ENCODE measurements at places on chromosomes 5 and 9.

DNA sequence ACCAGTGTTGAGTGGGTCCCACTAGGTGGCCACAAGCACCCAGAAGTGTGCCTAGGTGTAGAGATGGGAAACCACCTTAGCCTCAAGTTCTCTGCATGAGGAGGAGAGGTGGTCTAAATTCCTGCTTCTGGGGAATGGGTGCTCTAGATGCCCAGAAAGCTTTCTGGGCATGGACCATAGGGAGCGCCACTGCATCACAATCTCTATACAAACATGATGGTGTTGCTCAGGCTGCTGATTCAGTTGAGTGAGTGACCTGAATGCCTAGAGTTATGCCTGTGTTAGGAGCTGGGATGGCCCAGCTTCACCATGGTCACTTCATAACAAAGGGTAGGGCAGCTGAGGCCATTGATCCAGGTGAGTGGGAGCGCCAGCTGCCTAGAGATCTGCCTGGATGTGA, 667.9 kb upstream of the ARRDC3 start:
- no peak for DNase-seq

GRCh38 chr5:28766565-28767158, 1728.3 kb upstream of the CDH9 start:
- DNase-seq, result peak; percentile 24

DNA sequence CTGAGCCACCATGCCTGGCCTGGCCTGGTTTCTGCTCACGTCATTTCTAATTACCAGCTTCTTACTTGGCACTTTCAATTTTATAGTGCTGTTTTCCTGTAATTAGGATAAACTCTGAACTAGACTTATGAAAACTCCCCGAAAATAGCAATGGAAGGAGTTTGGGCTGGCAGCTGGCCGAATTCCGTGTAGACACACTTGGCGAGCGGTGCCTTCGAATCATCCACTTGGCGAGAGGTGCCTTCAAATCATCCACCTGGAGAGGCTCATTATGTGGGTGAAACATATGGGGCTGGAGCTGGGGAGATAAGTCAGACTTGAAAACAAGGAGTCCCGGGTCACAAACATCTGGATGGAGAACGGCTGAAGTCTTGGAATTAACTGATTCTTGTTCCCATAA, 203.7 kb downstream of the ROR2 start:
- no peak for DNase-seq

GRCh38 chr9:89413963-89414638, 83.8 kb downstream of the SEMA4D start:
- DNase-seq, result no peak

DNA sequence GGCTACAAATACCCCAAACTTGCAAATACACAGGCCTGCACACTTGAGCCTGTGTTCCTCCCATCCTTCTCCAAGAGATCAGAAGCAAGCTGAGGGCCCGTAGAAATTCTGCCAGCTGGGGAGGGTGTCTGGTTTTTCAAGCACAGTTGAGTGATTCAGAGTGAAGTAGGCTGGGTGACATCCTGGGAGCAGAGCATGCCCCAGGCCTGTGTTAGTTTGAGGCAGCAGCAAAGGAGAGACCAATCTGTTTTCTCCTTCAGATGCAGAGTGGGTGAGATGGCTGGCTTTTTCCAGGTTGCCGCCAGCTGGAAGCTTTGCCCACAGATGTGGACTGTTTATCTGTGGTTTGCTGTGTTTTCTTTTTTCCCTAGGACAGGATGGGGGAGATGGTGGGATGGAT, 63.1 kb downstream of the RCL1 start:
- DNase-seq, result peak; percentile 25

GRCh38 chr9:105928416-105928815, 234.1 kb downstream of the TMEM38B start:
- no peak for DNase-seq

GRCh38 chr5:32754284-32754683, 43.2 kb downstream of the NPR3 start:
- DNase-seq, result no peak

GRCh38 chr9:134325096-134325812, 1.0 kb upstream of the RXRA start:
- peak; percentile 74 for DNase-seq

DNA sequence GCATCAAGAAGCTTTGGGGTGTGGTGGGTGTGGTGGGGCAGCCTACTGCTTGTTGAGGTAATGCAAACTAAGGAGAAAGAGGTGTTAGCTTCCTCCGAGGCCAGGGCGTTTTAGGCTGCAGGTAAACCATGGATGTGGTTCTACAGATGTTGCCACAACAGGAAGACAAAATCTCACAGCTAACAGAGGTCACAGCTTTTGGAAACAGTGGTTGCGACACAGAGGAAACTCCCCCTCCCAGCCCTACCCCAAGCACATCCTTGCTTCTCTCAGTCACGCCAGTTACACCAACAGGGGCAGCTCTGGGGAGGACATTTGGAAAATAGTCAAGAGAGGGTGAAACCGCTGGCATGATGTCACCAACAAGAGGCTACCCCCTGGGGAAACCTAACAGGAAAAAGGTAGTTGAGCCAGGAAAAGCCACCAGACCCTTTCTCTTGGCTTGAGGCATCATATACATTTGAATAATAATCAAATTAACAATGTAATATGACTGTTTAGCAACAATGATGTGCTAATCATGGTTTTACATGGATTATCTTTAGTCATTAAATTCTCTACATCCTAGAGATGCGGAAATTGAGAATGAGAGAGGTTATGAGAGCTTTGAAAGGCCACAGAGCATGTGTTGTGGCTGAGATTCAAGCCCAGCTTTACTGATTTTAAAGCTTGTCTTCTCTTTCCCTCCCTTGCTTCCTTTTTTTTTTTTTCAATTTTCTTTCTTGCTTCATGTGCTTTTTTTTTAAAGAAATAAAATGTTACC, 82.2 kb upstream of the IL12B start:
- DNase-seq, result peak; percentile 9

GRCh38 chr9:5112109-5112592, 73.3 kb downstream of the INSL6 start:
- DNase-seq, result no peak

GRCh38 chr5:139817362-139817761, 21.8 kb downstream of the PSD2 start:
- DNase-seq, result no peak

DNA sequence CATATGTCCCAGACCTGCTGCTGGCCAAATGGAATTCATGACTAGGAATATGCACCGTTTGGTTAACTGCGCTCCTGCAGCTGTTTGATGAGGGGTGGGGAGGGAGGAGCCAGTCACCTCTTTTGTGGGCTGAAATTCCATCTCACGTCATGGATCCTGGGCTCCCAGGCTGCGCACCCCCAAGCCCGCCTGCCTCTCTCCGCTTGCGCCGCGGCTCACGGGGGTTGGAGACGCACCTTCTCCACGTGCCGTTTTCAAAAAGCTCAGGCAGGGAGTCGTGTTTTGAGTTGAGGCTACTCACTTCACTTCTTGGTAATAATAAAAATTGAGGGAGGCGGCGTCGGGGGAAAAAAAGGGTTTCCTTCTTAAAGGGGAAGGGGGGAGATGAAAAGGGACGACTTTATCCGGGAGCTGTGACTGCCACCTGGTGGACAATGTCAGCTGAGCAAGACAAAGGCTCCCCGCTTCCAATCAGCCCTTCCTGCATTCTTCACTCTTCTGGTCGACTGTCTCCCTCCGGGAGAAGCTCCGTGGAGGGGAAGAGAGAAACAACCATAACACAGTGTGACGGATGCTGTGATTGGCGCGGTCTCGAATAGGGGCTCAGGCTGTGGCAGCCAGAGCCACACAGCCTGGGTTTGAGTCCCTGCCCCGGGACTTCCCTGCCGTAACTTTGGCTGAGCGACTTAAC, 15.9 kb upstream of the C5orf47 start:
- DNase-seq, result peak; percentile 54

GRCh38 chr9:135587658-135588057, 26.1 kb downstream of the PAEP start:
- no peak for DNase-seq

DNA sequence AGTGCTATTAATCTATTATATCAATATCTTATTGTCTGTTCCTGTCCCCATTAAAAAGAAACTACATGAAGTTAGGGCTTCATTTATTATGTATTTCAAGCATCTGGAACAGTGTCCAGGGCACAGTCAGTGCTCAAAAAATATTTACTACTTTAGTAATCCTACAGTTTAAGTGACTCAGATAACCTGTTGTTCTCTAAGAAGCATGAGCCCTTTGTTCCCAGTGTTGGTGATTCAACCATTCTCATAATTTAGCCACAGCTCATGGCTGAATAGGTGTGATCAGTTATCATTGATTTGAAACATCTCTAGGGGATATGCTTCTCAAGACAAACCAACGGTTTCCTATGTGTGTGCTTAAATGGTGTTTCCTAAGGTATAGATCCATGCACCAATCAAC, 292.7 kb downstream of the TMEM167A start:
- DNase-seq, result peak; percentile 62

DNA sequence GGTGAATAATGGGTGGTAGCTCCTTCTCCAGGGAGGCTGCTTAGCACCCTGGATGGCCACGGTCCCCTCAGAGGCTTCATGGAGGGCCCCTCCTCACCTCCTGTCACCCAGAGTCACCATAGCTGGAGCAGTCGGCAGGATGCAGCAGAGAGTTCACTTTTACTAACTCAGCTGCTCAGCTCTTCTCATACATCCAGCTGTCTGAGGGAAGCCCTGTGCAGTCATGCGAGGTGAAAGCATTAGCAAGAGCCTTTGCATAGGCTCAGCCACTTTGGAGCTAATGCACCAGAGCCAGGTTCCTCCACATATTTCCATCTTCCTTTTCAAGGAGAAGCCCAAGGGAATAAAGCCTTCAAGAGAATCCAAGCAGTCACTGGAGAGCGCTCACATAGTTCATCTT, 499.2 kb downstream of the BNC2 start:
- no peak for DNase-seq

- DNase-seq, result no peak
Observed at GRCh38 chr5:10319202-10319851, 11.6 kb upstream of the CMBL start.

DNA sequence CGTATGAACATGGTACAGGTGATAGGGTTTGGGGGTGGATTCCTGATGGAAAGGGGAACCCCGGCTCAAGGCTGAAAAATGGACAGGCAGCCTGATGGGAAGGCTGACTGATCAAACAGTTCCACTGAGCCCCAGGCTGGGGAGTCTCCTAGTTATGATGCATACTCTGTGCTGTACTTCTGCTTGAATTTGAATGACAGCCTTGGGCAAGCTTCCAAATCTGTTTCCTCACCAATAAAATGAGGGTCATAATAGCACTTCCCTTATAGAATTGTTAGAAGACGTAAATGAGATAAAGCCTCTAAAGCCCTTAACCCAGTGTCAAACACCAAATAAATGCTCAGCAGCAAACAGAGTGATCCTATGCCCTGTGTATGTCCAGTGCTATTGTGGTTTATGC, 478.5 kb upstream of the DMAC1 start:
- no peak for DNase-seq

GRCh38 chr9:124347206-124347967, 67.9 kb downstream of the PSMB7 start:
- no peak for DNase-seq

GRCh38 chr5:95866435-95867040, 44.0 kb upstream of the GLRX start:
- DNase-seq, result peak; percentile 65

- DNase-seq, result no peak
Observed at GRCh38 chr5:38758774-38759600, 86.8 kb upstream of the OSMR start.

- no peak for DNase-seq
Observed at GRCh38 chr5:52743529-52743928, 44.2 kb upstream of the ITGA1 start.

DNA sequence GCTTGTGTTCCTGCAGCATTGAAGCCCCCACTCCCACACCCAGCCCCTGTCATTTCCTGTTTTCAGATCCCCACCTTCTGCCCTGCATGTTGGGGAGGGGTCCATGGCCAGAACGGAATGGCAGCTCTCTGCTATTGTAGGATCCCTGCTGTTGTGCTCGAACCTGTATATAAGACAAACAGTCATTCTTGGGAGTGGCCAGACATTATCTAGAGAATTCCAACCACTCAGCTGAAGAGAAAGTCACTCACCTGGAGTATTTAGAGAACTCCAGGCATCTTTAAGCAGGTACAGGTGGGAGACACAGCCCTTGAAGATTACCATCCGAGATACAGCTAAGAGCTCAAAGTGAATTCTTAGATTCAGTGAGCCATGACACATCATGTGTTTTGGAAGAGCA, 96.1 kb downstream of the C9orf152 start:
- DNase-seq, result no peak

- DNase-seq, result no peak
Observed at GRCh38 chr5:89983216-89983615, 426.3 kb downstream of the CETN3 start.

DNA sequence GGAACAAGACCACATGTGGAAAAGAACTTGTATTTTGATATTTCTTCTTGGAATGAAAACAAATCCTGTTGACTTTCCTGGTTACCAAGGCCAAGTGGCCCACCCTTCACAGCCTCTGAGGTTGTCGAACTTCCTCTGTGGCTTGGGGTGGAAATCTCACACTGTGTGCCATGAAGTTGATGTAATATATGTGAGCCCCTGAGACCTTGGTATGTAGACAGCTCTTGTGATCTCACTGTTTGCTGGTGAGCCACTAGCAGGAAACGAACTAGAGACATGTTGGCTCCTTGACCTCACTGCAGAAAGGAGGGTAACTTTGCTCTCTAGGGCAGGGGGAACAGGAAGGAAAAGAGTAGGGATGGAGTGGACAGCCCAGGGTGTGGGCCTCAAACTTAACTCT, 159.4 kb downstream of the ARHGAP26 start:
- no peak for DNase-seq

DNA sequence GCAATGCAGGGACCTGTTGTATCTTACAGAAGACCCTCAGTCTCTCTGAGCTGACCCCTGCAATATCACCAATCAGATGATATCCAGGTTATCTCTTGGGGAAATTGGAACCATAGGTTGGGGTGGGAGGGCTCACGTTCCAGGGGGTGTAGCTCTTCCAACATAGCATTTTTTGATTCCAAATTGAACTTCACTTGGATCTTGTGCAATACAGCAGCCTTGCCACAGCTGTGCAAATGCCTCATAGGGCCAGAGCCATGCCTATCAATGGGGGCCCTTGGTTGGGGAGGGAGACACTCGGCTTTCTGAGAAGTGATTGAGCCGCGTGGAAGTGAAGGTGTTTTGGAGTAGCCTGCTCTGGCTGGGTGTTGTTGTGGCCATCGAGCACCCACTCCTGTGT, 117.2 kb upstream of the PITX1 start:
- DNase-seq, result no peak

- DNase-seq, result no peak
Observed at GRCh38 chr9:78954286-78954685, 617.5 kb upstream of the TLE4 start.

Measured in mammary epithelial cell (primary cell).